ENCODE measurements at places on chromosomes 7 and 10. TPM values are rescaled to one million over a fixed set of nuclear protein-coding genes. Genes with fewer than 3 reads are reported as not detected.

The NKX1-2 gene
- not detected for total RNA-seq

The PRKAR2B gene
- 1.5 TPM for total RNA-seq

The AIFM2 gene
- total RNA-seq: 4.8 TPM

The FLNC gene
- 153 TPM for total RNA-seq

The SCIN gene
- total RNA-seq: 0.23 TPM

The SLC13A1 gene
- not detected for total RNA-seq

The WBP1L gene
- 49.0 TPM for total RNA-seq

The ARHGEF35 gene
- 2.0 TPM for total RNA-seq

The ACTR3C gene
- total RNA-seq: 0.15 TPM

The JMJD1C gene
- total RNA-seq: 36.2 TPM

The CALCR gene
- not detected for total RNA-seq

The CLDN3 gene
- not detected for total RNA-seq

The C10orf105 gene
- total RNA-seq: under 0.01 TPM

The RTKN2 gene
- 0.23 TPM for total RNA-seq

The CCDC172 gene
- not detected for total RNA-seq

The TYW1 gene
- total RNA-seq: 19.1 TPM

The TMEM130 gene
- total RNA-seq: 0.12 TPM

The PRKCQ gene
- total RNA-seq: under 0.01 TPM

The CFTR gene
- not detected for total RNA-seq

The GIMAP1 gene
- total RNA-seq: not detected

The ABCB4 gene
- 0.12 TPM for total RNA-seq

The FFAR4 gene
- total RNA-seq: not detected

The CFAP70 gene
- total RNA-seq: 0.94 TPM

The LRRD1 gene
- under 0.01 TPM for total RNA-seq

The OR2A12 gene
- not detected for total RNA-seq

The PDE6C gene
- total RNA-seq: not detected

The DPYSL4 gene
- 4.9 TPM for total RNA-seq
